Renal cortical epithelial cell (primary cell): ENCODE measurements at places on chromosomes 2 and 18. TPM values are rescaled to one million over a fixed set of nuclear protein-coding genes. Genes with fewer than 3 reads are reported as not detected.

DNA sequence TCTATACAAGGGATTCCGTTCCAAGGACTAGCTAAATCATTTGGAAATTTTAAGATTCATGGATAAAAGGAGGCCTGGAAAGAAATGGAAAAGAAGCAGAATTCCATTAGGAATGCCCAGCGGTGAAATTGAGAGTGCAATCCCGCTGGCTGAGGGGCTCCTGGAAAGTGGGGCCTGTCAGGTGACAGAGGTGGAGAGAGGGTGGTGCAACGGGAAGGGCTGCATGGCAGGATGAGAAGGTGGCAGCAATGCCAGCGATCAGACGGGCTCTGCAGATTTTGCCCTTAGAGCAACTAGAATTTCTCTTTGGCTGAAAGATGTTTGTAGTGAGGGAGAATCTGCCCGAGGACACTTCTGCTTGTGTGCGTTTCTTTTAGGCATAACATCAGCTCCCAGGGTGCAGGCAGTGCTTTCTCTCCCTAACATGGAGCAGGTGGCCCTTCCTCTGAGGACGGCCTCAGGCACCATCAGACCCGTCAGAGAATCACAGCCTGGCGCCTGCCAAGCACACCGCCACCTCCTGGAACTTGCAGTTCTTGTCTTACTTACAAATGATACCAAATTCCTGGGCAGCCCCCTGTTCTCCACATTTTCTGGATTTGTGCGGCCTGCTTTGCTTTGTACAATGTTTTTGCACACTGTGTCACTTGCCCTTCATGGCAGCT is 261.6 kb downstream of the NDUFA10 start:
- no peak for DNase-seq

DNA sequence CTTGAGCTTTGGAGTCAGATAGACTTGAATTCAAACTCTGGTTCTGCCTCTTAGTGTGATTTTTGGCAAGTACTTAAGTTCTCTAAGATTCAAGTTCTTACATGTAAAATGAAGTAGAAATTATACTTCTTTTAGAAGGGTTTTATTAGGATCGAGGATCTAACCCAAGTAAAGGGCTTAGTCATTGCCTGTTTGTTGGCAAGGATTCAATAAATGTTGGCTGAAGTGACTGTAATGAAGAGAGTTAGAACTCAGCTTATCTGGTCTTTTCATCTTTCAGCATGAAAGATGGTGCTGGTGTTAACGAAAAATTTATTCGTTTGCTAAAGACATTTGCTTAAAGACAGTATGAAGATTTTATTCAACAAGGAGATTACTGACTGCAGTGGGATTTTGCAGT is 315.9 kb upstream of the THUMPD2 start:
- DNase-seq, result peak; percentile 59

- DNase-seq, result no peak
Measured at GRCh38 chr2:222034058-222034457, 264.7 kb downstream of the PAX3 start.

- no peak for DNase-seq
Measured at GRCh38 chr18:76075777-76076176, 419.3 kb downstream of the ZNF516 start.

Gene TACR1
- 0.10 TPM in 1 of 2 replicates, not detected in the other for total RNA-seq

- DNase-seq, result peak; percentile 52
Measured at GRCh38 chr2:17658251-17658843, 95.3 kb downstream of the SMC6 start.

Gene DSG4
- not detected in 2 replicates for total RNA-seq

- DNase-seq, result peak; percentile 90
Measured at GRCh38 chr2:233165895-233166661, 85.4 kb upstream of the ATG16L1 start.

DNA sequence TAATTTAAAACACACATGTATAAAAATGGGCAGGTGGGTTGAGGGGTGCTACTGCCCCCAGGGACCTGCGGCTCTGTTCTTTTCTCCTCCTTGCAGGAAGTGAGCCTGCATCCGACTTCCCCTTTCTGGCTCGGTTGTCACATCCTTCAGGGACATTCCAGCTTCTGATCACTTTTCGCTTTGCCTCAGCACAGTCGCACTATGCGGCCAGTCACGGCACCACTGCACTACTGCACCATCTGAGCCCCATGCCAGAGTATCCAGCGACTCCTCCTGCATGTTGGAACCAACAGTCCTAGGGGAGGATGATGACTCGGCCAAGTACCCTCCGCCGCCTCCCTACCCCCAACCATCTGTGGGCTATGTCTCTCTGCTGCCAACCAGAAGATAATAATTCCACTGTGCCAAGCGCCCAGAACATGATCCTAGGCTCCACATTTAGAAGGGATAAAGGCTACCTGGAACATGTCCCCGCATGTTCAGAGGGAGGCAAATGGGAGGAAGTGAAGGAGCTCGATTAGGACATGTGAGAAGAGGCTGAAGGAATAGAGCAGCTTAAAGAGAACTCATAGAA is 17.6 kb downstream of the CDC42EP3 start:
- DNase-seq, result no peak

DNA sequence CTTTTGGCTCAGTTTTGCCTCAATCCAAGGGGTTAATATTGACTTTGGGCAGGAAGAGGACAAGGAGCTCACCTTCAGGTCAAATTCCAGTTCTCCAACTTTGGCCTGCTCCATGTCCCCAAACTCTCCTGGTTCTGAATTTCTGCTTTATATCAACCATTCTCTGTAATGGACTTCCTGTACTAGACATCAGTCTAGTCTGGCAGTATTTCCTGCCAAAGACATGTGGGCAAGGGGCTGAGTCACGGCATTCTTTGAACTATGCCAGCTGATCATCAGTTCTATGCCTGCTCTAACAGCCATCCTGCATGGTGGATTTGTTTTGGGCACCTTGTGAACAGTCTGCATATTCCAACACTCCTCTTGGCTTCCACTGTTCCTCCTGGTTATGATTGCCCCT is 199.4 kb downstream of the ZEB2 start:
- peak; percentile 87 for DNase-seq

Gene LOXHD1
- total RNA-seq, result not detected in 2 replicates
